ENCODE measurements at places on chromosomes 6 and 20. TPM values are rescaled to one million over a fixed set of nuclear protein-coding genes. Genes with fewer than 3 reads are reported as not detected.

The TMEM200A gene
- total RNA-seq, result 33.1 TPM

The STX11 gene
- 0.71 TPM for total RNA-seq

The PRND gene
- not detected for total RNA-seq

The HRH3 gene
- total RNA-seq, result not detected

The SULF2 gene
- 104 TPM for total RNA-seq

The ID1 gene
- 1,771 TPM for total RNA-seq

The ATP6V1G2 gene
- 0.20 TPM for total RNA-seq

The TMEM170B gene
- 1.2 TPM for total RNA-seq

The TLDC2 gene
- total RNA-seq, result not detected

The SIRPD gene
- total RNA-seq, result not detected

GRCh38 chr6:127855542-127856159 lies 45.2 kb downstream of the THEMIS start:
- DNase-seq, result peak; percentile 55

- DNase-seq, result peak; percentile 31
Measured at GRCh38 chr6:82989736-82990290, 75.8 kb downstream of the UBE3D start.

- peak; percentile 82 for DNase-seq
Measured at GRCh38 chr6:133977983-133978895, 25.2 kb downstream of the TBPL1 start.

GRCh38 chr6:20681243-20681684 lies 147.0 kb downstream of the CDKAL1 start:
- DNase-seq, result no peak

DNA sequence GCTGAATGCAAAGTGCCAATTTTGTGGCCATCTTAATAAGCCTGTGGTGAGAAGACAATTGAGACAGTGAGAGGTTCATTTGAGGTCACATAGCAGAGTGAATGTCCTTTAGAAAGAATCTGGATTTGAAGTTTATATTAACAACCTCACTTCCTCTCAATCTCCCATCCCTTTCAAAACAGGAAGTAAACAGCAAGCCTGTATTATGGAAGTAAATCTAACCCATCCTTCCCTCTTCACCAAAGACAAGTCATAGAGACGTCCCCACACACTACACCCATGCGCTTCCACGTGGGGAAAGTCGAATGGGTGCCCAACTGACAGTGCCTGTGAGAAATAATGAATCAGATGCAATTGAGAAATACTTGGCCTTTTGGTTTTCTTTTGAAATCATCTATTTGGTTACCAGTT lies 28.8 kb upstream of the CCND3 start:
- DNase-seq, result peak; percentile 73

- no peak for DNase-seq
Measured at GRCh38 chr6:105897131-105897530, 189.0 kb upstream of the PRDM1 start.

DNA sequence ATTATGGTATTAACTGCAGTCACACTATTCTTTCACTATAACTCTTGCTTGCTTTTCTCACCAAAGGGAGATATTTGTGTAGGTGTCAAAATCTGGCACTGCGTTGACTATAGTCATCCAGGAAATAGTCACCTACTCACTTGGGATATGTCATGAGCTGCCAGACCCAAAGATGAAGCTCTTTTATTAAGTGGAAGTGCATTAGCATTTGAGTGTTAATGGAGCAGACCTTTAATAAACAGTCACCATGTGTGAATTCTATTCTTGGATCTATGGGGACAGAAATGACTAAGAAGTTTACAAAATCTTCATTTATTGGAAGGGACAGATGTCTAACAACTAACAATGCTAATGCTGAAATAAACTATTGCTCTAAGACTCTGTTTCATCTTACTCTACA lies 130.1 kb upstream of the NEDD9 start:
- no peak for DNase-seq

DNA sequence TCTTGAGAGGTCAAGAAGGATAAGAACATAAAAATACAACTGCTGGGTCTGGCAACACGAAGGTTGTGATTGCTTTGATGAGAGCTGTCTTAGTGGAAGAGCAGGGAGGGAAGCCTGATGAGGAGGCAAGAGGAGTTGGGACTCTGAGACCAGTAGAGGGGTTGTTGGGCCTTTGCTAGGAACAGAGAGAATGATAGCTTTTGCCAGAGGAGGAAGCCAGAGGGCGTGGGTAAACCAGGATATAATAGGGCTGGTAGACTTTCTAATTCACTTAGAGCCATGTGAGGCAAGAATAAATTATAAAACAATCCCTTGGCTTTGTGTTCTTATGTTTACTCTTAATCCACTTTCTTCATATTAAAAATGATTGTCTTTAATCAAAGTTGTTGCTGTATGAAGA lies 78.6 kb downstream of the RCAN2 start:
- DNase-seq, result peak; percentile 4

GRCh38 chr20:59157961-59158541 lies 5.6 kb upstream of the ZNF831 start:
- no peak for DNase-seq

DNA sequence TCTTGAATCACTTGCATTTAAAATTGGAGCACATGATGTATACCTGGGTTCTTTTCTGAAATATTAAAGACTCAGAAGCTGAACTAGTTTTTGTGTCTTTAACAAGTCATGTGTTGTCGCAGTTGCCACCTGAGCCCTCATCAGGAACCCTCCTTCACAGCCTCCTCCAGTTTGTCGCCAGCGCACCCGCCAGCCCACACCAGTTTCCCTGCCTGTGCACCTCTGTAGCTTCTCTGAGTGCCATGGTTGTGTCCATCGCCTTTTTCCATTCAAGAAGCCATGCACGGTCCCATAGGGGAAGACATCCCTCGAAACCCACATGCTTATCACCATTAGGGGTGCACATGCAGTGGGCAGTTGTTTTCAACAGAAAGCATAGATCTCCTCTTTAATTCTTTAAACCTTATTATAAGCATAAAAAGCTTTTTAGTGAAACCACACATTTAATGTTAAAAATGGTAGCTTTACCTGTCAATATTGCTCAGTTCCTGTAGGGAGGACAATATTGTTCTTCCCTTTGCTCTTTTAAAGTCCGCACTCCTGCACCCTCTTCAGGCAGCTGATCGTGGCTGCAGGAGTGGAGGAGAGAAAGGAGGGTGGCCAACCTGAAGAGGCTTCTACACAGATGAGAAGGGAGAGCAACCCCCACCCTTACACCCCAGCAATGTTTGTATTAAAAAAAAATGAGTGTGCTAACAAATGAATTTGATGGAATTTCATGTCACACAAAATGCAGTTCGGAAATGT lies 121.9 kb downstream of the CFAP61 start:
- no peak for DNase-seq

- no peak for DNase-seq
Measured at GRCh38 chr6:119483908-119484307, 134.3 kb upstream of the MAN1A1 start.

- no peak for DNase-seq
Measured at GRCh38 chr20:5146099-5146668, 19.4 kb downstream of the CDS2 start.

GRCh38 chr20:7291946-7292345 lies 524.5 kb downstream of the BMP2 start:
- no peak for DNase-seq

GRCh38 chr6:36724514-36725390 lies 27.1 kb downstream of the RAB44 start:
- DNase-seq, result peak; percentile 78

GRCh38 chr20:3307078-3307477 lies 68.1 kb upstream of the SLC4A11 start:
- DNase-seq, result no peak

DNA sequence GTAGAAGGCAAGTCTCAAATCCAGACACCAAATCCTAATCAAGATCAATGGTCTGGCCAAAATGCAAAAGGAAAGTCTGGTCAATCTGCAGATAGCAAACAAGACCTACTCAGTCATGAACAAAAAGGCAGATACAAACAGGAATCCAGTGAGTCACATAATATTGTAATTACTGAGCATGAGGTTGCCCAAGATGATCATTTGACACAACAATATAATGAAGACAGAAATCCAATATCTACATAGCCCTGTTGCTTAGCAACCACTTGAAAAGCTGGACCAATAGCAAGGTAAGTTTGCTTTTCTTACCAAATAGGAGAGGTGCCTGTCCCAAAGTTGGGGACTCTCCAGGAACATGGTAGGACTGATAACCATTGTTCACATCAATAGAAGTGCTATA lies 2.0 kb downstream of the SEMG2 start:
- no peak for DNase-seq

GRCh38 chr6:4489538-4489937 lies 286.7 kb upstream of the CDYL start:
- peak; percentile 50 for DNase-seq

GRCh38 chr6:40293060-40293459 lies 294.1 kb downstream of the LRFN2 start:
- DNase-seq, result no peak

DNA sequence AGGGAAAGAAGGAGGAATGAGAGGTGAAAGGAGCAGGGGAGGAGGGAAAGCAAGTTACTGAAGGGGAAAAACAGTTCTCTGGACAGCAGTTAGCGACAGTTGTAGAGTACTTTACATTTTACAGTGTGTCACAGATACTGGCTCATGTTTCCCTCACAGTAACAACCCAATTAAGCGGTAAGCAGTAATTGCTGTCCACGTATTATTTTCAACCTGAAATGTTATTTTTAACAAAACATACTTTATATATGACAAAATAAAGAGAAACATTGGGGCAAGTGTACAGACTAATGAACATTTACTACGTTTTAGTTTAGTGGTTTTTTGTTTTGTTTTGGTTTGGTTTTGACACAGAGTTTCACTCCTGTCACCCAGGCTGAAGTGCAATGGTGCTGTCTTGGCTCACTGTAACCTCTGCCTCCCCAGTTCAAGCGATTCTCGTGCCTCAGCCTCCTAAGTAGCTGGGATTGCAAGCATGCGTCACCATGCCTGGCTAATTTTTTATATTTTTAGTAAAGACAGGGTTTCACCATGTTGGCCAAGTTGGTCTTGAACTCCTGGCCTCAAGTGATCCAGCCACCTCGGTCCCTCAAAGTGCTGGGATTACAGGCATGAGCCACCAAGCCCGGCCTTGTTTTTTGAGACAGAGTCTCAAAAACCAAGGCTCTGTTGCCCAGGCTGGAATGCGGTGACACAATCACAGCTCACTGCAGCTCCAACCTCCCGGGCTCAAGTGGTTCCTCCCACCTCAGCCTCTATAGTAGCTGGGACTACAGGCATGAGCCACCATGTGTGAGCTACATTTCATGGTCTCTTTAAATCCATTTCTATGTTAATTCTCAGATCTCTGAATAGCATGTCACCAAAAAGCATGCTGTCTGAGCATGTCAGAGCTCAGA lies 22.6 kb upstream of the BTN3A2 start:
- DNase-seq, result peak; percentile 82

- DNase-seq, result no peak
Measured at GRCh38 chr6:41652866-41653652, 14.8 kb downstream of the MDFI start.

- peak; percentile 63 for DNase-seq
Measured at GRCh38 chr20:50387996-50388332, 122.2 kb upstream of the PTPN1 start.

DNA sequence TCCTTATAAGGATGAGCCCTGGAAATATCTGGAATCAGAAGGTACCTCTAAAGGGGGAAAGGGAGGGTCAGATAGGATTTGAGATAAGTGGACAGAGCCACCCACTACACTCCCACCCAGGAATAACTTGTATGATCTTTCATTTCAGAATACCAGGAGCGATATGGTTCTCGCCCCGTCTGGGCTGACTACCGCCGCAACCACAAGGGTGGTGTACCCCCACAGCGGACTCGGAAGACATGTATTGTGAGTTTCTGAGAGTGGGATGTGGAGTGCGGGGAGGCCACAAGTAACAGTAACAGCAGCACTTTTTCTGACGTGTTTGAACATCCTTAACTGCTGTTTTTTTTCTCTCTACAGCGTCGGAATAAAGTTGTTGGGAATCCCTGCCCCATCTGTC lies 1.9 kb downstream of the MRPS18B start:
- no peak for DNase-seq

DNA sequence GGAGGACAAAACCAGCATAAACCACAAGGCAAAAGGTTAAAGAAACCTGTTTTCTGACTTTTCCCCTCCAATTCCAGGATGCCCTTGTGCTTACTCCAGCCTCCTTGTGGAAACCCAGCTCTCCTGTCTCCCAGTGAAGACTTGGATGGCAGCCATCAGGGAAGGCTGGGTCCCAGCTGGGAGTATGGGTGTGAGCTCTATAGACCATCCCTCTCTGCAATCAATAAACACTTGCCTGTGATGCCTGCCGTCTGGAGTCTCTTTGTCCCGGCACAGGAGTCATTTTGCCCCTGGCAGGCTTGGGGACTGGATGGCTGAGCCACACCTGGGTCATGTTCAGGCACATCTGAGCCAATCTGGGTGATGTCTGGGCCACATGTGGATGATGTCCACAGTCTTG lies 26.6 kb downstream of the BPIFB1 start:
- DNase-seq, result no peak

GRCh38 chr6:56448046-56448445 lies 194.6 kb downstream of the DST start:
- DNase-seq, result no peak

DNA sequence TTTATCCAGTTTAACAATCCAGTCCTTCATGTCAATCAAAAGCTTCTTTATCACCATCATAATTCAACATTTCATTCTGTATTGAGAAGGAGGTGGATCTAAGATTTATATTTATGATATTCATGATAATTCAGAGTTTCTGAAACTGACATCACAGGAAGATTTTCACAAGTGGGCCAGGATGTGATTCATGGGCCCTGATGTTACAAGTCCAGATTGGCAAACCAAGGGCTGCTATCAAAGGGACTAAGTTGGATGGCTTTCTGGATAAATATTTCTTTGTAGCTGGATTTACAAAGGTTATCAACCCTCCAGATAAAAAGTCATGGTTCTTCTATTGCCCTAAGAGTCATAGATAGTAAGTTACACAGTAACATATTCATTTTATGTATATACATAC lies 866.5 kb downstream of the KIF16B start:
- no peak for DNase-seq

- DNase-seq, result no peak
Measured at GRCh38 chr6:163748036-163748435, 333.5 kb downstream of the QKI start.

Data from M059J (cell line).